ENCODE measurements at places on chromosomes 16 and 17.

GRCh38 chr16:19808061-19808641 lies 76.5 kb downstream of the GPRC5B start:
- DNase-seq: no peak

GRCh38 chr17:82492643-82493225 lies 26.8 kb upstream of the FOXK2 start:
- DNase-seq: no peak

DNA sequence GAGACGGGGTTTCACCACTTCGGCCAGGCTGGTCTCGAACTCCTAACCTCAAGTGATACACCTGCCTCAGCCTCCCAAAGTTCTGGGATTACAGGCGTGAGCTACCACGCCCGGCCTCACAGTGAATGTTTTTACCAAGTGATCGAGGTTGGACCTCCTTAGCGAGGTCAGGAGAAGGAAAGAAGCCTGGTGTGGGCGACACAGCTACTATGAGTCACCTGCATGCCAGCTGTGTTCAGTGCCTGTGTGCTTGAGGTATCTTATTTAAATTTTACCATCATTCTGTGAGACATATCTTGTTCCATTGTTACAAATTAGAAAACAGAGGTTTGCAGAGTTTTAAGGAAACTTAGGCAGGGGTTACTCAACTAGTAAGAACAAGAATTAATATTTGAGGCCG lies 174.8 kb upstream of the DYNLRB2 start:
- DNase-seq: no peak

- DNase-seq: no peak
These were observed 7.8 kb downstream of the DBNDD1 start for GRCh38 chr16:90011508-90011819.

- no peak for DNase-seq
These were observed 1.6 kb upstream of the DHRS11 start for GRCh38 chr17:36590082-36590481.

- no peak for DNase-seq
These were observed 152.5 kb downstream of the XYLT1 start for GRCh38 chr16:17318238-17318637.

DNA sequence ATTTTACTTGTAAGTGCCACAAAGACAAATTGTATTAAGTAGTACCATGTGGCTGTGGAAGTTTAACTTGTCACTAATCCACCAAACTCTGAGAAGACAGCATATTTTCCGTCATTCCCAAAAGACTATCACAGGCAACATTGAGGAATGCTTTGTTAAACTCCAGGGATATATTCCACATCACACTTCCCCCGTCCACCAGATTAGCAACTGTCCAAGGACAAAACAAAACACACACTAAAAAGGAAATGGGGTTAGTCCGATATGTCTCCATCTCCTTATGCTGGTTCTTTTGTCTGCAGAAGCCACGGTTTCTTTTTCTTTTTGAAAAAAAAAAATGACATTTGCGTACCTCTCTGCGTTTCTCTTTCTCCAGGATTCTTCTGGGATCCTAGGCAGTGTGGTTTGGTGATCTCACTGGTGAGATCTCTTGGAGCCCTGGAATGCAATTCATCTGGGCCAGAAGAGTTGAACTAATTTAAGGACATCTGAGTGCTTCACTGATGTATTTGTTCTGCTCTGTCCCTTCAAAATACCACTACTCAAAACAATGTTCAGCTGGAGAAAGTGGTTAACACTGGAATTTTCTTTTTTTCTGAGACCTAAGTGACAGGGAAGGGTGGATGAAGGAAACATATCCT lies 40.6 kb downstream of the PRKCB start:
- no peak for DNase-seq

- DNase-seq: peak; percentile 84
These were observed 102.6 kb upstream of the CREBBP start for GRCh38 chr16:3983081-3983520.

DNA sequence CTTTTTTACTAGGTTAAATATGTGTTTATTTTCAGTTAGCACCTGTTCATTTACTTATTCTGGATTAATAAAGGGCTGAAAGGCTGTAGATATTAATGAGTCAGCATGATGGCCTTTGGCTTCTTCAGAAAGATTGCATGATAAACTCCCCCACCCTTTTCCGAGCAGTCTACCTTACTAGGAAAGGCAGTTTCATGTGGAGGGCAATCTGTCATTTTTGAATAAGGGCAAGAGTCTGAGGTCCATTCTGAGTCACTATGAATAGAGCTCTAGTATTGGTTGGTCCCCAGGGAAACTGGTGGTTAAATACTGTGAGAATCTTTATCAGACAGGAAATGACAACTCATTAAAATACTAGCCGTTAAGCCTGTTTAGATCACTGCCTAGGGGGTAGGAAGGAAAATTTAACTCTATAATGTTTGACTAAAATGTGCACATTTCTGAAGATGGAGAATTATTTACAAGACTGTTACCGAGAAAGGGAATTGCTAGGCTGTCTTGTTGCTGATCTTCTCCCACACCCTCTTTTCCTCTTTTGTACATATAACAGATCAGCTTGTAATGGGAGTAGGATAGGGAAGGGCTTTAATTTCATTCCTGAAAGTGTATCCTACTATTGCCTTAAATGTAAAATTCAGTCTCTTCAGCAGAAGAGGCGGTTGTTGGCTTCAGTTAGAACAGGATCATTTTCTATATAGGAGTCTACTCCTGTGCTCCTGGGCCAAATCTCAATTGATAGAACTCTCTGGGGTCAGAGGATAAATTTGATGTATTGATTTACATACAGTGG lies 63.3 kb downstream of the TUBD1 start:
- no peak for DNase-seq

DNA sequence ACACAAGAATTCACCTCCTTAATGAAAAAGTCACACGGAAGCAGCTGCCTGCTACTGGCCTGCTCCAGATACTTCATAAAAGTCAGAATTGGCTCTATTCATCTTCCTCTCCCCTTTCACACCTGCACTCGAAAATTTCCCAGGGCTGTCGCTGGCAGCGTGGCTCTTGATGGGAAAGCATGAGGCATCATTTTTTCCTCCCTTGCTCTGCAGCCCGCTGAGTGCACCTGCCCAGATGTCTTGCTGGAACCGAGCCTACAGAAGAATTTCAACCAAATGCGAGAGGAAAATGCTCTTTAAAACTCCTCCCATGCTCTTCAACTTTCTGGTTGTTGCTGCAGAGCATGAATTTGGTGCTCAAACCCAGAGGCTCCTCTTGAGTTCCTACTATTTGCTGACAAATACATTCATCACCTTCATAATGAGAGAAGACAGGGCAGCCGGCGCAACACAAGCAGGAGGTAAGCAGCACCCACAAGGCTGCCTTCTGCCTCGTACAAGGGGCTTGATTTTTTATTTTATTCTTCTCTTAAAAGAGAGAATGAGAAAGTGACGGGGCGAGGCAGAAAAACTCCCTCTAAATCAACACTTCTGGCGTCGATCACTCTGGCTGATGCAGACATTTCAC lies 146.8 kb downstream of the ZFHX3 start:
- no peak for DNase-seq

- DNase-seq: peak; percentile 19
These were observed 22.0 kb upstream of the IL4R start for GRCh38 chr16:27291722-27292240.

DNA sequence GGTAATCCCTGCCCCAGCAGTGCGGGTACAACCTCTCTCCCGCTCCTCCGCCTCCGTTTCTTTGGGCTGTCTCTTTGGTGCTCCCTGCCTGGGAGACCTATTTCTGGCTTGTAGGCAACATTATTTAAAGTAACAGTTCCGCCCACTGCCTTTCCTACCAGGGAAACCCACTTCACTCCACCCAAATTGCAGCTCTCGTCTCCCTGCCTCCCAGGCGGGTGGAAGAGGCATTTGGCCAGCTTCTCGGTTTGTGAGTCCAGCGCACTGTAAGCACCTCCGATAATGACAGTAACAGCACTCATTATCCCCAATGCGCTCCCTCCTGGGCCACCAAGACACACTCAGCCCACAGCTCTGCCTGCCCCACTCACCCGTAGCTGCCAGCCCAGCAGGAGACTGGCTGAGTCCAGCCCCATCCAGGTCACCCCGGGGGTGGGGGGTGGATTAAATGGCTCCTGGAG lies 165.1 kb upstream of the CDC42EP4 start:
- DNase-seq: no peak

DNA sequence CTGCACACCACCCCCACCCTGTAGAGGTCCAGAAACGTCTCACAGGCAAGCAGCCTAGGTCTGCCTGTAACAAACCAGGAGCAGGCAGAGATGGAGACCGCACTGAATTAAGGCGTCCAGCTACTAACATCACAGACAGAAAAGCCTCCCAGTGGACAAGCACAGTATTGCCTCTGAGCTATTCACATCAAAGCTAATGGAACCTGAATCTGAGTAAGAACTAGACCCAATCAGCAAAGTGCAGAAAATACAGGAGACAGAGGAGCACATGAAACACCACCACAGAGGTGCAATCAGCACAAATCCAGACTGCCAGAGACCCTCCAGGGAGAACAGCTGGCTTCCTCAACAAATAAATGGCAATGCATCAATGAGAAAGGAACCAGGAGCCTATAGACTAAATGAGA lies 22.2 kb upstream of the PEMT start:
- peak; percentile 77 for DNase-seq

DNA sequence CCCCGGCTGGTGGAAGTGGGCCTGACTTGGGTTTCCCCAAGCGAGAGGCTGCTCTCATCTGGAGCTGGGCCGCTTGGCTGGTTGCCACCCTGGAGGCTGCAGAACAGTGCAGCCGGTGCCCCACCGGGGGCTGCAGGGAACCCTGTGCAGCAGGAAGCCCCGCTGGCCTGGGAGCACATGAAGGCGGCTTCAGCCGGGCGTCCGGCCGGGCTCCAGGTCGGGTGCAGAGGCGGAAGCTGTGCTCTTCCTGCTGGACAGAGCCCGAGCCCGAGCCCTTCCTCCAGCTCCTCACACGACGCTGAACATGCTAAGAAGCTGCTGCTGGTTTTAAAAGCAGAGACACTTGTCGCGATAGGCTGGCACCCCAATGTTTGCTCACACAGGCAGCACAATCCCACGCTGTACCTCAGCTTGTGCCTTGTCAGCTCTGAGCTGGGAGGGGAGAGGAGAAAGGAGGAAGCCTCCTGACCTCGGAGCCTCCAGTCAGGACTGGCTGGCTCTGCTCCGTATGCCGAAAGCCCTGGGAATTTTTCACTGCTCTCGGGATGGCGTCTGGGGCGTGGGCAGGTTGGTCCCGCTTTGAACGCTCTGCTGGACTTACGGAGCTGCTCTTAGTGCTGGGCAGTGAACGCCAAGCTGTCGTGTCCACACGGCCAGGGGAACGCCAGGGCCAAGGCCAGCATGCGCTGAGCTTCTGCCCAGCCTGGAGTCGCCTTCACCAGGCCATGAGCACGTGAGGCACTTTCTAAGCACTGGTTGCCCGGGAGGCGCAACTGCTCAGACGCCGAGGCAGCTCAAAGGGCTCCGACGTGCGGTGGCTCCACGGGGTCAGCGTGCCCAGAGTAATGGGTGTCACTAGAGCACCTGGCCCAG lies 8.8 kb downstream of the CDK5R1 start:
- DNase-seq: no peak

GRCh38 chr17:80318166-80318565 lies 57.5 kb downstream of the RNF213 start:
- DNase-seq: no peak

DNA sequence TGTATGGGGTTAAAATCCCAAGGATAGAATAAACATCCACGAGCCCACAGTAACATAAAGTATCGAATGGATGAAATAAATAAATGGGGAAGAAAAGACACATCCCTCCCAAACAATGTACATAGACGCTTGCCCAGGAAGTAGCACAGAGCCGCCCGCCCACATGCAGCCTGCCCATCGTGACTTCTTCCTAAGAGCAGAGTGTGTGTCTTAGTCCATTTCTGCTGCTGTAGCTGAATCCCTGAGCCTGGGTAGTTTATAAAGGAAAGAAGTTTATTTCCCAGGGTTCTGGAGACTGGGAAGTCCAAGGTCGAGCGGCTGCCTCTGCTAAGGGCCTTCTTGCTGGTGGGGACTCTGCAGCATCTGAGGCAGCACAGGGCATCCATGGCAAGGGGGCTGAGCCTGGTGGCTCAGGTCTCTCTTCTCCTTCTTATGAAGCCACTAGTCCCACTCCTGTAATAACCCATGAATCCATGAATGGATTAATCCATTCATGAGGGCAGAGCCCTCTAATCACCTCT lies 39.4 kb upstream of the ZNF469 start:
- DNase-seq: no peak

DNA sequence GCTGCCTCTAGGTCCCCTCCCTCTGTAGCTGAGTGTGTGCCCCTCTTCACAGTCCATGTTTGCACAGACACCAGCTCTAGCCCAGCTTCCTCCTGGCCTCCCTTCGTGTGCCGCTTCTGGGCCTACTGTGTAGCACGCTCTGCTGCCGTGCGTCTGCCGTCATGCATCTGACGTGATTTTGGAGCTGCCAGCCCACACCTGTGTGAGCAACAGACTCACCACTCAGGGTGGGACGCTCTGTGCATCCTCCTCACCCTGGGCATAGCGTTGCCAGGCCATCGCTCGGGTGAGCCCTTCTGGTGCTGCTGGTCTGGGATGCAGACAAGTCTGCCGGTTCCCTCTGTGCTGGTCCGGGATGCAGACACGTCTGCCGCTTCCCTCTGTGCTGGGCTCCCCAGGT lies 39.4 kb upstream of the ZNF750 start:
- DNase-seq: no peak

DNA sequence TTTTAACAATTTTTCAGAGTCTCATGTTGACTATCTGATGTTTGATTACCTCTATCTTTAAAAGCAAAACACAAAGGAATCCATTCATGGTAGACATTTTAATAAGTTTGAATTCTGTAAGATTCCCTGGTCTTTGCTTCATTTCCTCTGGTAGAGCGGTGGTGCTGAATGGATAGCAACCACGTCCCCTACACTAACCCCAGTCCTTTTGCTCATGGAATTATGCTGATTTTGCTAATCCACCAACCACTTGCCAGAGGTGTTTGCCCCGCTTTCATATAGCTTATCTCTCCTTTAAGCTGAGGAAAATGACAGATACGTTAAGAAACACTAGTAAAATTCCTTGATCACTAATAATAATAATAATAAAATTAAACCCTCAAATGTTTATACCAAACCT lies 9.5 kb downstream of the KCNJ16 start:
- DNase-seq: no peak

GRCh38 chr16:86334079-86334635 lies 176.2 kb upstream of the FOXF1 start:
- DNase-seq: no peak

Data from ecto neural progenitor cell (in vitro differentiated cells).